ENCODE measurements at places on chromosomes 7 and 10. TPM values are rescaled to one million over a fixed set of nuclear protein-coding genes. Genes with fewer than 3 reads are reported as not detected.

DNA sequence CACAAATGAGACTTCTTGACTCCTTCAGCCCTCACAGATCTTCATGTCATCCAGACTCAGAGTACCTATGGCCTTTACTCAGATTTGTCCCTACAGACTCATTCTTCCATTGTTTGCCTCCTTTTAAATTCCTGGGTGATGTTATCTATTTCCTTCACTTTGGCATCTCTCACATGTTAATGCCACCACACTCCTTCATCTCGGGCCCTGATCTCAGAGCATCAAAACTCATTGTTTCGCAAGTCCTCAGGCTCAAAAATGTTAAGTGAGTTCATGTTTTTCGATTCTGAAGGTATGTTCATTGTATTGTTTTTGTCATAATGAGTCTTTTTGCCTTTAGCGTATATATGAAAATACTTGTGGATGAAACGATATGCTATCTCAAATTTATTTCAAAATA lies 62.3 kb upstream of the AHR start:
- DNase-seq, result no peak

- no peak for DNase-seq
These were observed 139.9 kb downstream of the CXCL12 start for GRCh38 chr10:44244745-44245600.

- no peak for DNase-seq
These were observed 319.7 kb downstream of the PTPRN2 start for GRCh38 chr7:158267742-158268435.

- DNase-seq, result no peak
These were observed 154.0 kb upstream of the MKI67 start for GRCh38 chr10:128280271-128280670.

GRCh38 chr10:12540341-12540781 lies 191.0 kb downstream of the CAMK1D start:
- DNase-seq, result no peak

DNA sequence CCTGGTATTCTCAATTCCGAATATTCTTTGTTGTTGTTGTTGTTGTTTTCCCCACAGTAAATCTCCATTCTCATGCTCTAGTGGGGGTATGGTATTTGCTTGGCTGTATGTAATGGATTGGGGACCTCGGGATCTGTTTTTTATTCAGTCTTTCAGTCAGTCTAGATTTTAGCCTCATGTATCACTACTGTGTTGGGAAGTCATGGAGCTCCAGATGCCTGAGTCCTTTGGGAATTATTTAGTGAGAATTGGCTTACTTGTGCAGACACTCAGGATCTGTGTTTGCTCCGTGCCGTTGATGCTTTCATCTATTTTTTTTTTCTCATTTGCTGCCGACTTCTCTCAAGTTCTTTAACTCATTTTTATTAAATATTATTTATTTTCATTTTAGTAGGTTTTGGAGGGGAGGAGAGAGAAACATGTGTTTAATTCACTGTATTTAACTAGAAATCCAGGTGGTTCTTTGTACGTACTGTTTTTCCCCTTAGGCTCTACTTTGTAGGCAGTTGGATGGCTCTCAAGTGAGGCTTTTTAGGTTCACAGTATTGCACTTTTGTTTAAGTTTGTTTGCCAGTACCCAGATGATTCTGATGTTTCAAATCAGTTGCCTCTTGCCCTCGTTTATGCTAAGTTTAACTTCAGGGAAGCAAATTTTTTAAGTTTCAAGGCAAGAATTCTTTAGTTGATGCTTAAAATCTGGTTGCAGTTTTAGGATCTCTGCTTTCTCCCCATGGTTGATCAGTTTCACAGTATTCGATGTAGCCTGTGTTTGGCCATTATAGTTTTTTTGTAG lies 36.9 kb downstream of the ZNRF2 start:
- no peak for DNase-seq

GRCh38 chr7:150931199-150931869 lies 46.8 kb downstream of the KCNH2 start:
- no peak for DNase-seq

DNA sequence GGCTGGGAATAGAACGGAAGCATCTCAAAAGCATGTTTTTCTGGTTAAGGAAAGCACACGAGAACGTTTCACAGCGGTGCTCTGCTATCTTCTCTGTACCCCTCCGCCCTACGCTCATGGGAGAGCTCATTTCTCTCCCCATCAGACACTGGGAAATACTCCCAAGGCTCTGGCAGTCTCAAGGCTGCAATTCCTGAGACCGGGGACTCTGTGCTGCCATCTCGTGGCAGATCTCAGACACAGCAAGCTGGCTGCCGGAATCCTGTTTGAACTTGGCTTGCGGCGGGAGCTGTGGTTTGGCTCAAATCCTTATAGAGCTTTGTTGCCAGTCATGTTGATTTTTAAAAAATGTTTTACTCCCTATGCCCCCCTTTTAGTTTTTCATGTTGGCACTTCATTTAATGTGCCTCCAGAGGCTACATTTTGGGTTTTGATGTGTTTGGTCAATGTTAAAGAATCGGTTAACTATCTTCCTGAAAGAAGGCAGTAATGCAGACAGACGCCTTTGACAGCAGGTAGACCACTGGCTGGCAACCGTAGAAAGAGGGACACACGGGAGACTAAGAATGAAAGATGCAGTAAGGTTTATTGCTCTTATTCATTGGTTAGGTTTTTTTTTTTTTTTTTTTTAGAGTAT lies 27.6 kb downstream of the BMPER start:
- peak; percentile 84 for DNase-seq

GRCh38 chr7:38321515-38321944 lies 48.1 kb upstream of the TARP start:
- DNase-seq, result no peak

DNA sequence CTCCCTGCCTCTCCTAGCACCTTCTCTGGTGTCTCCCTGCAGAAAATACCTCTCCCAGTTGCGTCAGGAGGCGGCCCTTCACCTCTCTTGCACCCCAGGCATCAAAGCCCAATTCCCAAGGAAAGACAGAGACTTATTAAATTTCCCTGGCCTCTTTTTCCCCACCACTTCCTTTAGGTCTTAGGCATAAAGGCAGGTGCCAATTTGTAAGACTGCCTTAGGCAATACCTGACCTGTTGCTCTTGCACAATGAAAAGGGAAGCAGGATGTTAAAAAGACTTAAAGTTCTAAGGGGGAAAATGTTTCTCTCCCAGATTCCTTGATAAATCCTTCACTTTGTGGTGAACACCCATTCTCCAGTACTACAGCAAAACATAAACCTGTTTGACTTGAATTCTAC lies 186.7 kb downstream of the SLC25A13 start:
- no peak for DNase-seq

GALNT17 gene
- total RNA-seq, result 0.69 TPM

STEAP1B gene
- total RNA-seq, result not detected

PKD1L1 gene
- 0.60 TPM for total RNA-seq

ZDHHC6 gene
- 33.4 TPM for total RNA-seq

FEZF1 gene
- not detected for total RNA-seq

GPR26 gene
- not detected for total RNA-seq

GPR141 gene
- total RNA-seq, result 1.0 TPM
